Activated CD4-positive, alpha-beta T cell treated with anti-CD3 and anti-CD28 coated beads, Interleukin-2, amount 50 U/mL, for 24 hours (primary cell): ENCODE measurements at places on chromosomes 4 and X.

DNA sequence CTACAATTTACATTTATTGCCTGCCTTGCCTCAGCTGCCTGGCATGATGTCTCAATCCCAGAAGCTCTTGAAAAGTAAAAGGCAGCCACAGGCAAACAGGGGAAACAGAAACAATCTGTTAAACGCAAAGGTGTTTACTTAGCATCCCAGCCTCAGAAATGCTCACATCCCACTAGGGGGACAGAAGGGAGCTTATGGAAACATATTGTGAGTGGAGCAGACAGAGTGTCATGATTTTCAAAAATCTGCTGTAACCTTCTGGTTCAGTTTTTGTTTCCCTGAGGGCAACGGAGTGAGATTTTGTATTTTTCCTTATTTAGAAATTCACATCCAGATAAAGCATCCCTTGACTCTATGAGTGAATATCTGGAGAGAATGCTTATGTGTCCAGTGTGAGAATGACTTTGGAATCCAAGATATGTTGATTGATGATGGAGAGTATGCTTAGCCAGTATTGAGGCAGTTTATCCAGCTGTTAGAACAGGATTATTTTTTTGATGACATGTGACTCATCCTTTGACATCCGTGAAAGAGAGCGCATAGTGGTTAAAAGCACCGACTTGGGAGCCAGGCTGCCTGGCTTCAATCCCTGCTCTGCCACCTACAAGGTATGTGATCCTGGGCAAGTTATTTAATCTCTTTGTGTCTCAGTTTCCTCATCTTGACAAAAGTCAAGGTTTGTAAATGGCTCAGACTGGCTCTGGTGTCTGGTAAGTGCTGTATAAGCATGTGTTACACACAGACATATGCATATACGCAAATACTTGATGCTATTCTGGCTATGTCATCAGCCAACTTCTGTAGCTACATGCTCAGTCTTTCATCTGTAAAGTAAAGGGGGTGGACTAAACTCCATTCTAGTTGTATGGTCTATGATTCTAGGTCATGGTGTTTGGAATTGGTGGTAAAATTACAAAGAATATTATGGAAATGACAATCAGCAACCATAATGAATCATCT, 381.2 kb downstream of the RAPGEF2 start:
- DNase-seq = no peak

GRCh38 chr4:34309383-34309906, 1934.9 kb downstream of the ARAP2 start:
- no peak for DNase-seq

- no peak for DNase-seq
Observed at GRCh38 chr4:139740121-139740520, 74.5 kb downstream of the MGST2 start.

DNA sequence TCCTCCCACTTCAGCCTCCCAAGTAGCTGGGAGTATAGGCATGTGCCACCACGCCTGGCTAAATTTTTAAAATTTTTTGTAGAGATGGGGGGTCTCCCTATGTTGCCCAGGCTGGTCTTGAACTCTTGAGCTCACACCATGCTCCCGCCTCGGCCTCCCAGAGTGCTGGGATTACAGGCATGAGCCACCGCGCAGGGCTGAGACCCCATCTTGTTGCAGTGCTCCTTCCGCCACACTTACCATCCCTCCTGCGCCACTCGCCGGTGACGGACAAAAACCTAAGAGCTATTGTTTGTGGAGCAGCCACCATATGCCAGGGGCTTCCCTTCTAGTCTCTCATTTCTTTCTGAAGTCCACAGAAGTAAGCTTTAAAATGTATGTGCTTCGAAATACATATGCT, 34.5 kb downstream of the NSG1 start:
- no peak for DNase-seq

DNA sequence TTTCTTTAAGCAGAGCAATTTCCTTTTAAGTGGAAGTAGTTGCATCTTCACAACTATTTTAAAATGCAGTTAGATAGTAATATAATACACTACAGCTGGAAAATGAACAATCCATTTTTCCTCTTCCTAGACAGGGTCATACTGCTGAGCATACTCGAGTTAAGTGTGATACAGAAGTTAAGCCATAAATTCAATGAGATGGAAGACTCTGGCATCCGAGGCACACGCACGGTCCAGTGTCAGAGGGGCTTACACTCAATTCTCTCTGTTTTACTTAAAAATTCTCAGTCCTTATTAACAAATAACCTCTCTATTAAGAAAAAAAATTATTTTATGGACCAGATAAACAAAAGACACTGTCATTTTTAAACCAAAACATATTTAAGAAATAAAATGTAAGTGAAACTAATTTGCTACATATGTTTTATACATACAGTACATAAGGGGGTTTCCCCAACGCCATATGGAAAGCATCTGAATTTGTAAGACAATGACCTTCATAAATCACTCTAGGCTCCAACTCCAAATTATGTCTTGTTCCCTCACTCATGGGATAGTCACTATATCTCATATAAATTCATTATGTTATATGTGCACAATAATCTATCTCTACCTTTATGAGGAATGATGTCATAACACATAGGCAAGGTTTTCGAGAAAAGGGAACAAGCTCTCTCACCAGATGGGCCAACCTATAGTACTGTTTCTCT, 315.3 kb downstream of the PAPSS1 start:
- DNase-seq = no peak

GRCh38 chrX:130339408-130340222, at the start of gene SLC25A14:
TSS of gene SLC25A14 (plus strand) at chrX:130339919. CDS start at chrX:130340279, 360 bp downstream.
- peak; percentile 28 for DNase-seq

DNA sequence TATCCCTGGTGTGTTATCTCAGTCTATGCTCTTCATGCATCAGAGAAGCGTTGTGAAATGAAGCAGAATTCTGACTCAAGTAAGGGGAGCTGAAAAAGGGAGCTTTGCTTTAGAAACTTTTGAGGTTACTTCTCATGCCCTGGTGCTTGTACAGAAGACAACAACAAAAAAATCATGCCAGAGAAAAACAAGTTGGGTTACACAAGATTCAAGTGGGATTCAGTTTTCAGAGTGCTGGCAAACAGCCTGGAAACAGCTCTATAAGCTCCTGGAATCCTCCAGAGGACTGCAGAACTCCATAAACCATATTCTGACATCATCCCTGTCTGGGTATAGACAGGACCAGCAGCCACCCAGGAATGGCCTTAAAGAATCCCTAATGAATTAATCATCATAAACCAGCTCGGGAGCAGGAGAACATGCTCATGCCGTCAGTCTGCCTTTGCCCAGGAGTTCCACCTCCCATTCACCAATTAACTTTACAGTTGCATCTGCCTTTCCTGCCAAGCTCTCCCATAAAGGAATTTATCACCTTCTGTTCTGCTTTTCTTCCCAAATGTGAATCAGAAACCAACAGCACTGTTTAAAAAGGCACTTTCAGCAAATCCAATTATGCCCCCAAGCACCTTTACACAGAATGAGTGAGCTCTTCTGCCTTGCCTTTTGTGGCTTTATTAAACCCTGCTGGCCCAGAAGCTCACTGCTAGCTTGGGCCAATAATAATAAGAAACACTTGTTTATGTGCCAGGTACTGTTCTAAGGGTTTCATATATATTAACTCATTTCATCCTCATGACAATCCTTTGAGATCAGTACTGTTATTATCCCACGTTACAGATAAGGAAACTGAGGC, 54.5 kb upstream of the FBXW7 start:
- no peak for DNase-seq

GRCh38 chr4:127140306-127140705, 492.5 kb upstream of the INTU start:
- DNase-seq = no peak

DNA sequence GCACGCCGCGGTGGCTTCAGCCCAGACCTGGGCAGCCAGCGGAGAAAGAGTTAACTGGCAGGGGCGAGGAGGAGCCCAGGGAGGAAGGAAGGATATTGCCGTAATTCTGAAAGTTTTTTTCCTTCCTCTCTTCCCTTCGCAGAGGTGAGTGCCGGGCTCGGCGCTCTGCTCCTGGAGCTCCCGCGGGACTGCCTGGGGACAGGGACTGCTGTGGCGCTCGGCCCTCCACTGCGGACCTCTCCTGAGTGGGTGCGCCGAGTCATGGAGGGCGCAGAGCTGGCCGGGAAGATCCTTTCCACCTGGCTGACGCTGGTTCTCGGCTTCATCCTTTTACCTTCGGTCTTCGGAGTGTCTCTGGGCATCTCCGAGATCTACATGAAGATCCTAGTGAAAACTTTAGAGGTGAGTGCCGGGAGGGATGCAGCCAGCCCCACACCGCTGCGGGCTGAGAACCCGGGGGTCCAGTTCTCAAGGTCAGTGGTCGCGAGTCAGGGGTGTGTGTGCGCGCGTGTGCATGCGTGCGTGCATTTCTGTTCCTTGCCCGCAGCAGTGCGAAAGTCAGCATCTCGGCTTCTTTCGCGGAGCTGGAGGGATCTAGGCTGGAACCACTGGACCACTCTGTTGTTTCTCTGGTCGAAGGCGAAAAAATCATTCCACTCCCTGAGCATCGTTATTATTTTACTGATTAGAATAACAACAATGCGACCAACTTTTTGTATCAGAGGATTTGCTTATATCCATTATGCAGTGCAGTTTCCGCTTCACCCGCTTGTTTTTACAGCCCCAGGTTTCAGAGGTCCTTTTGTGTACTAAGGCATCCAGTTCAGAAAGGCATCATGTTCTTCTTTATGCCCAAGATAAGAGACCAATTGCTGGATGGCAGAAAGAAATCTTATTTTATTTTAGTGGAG, 709 bp downstream of the GPAT3 start:
- no peak for DNase-seq
